Substantia nigra (tissue), 51 donors: ENCODE measurements at places on chromosomes 1 and 21.

- no peak for DNase-seq
These were observed 10.2 kb upstream of the GRIK1 start for GRCh38 chr21:29949991-29950390.

GRCh38 chr1:205805082-205805711 lies 7.8 kb downstream of the SLC41A1 start:
- no peak for DNase-seq

GRCh38 chr1:185325413-185325812 lies 8.4 kb upstream of the IVNS1ABP start:
- DNase-seq = no peak

DNA sequence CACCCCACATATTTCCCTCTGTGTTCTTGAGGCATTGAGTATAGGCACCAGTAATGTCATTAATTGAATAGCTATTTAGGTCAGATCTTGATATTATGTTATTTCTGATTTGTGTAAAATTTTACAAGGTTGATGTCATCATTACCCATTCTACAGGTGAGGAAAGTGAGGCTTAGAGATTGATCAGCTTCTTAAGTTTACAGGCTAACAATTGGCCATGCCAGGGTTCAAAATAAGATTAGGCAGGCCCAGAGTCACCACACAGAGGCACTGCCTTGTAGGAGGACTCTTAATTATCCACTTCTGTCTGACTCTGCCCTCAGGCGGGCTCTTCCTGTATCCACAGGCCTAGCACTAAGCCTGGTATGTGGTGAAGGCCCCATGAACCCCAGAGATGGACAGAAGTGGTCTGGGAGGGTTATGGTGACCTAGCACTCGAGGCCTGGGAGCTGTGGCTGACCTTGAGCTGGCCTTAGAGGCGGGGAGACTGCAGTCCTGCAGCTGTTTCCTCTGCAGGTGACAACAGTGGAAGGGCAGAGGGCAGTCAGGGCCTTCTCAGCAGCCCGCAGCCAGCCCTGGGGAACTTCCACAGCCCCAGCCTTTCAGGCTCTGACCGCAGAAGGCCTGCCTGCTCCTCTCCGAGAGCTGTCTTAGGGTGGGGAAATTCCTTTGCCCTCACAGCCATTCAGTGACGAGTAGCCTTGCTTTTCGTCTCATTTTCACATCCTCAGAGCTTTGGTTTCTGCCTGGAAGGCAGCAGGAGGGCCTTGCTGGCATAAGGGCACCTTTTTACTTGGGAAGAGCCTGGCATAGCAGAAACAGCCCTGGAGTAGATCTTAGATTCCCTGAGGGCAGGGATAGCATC lies 12.2 kb downstream of the ZDHHC18 start:
- no peak for DNase-seq

DNA sequence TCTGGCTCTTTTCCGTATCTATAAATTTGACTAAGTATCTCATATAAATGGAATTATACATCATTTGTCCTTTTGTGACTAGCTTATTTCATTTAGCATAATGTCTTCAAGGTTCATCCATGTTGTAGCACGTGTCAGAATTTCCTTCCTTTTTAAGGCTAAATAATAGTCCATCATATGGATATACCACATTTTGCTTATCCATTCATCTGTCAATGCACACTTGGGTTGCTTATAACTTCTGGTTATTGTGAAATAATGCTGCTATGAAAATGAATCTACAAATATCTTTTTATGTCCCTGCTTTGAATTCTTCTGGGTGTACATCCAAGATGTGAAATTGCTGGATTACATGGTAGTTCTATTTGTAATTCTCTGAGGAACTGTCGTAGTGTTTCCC lies 119.6 kb downstream of the RHOU start:
- no peak for DNase-seq

GRCh38 chr1:54695221-54695620 lies 20.4 kb upstream of the TTC4 start:
- no peak for DNase-seq

GRCh38 chr1:216238844-216239243 lies 184.4 kb downstream of the USH2A start:
- no peak for DNase-seq

- no peak for DNase-seq
These were observed 146.0 kb downstream of the PBX1 start for GRCh38 chr1:164704954-164705353.

- DNase-seq = no peak
These were observed 177.7 kb upstream of the RAB4A start for GRCh38 chr1:229093238-229093540.

DNA sequence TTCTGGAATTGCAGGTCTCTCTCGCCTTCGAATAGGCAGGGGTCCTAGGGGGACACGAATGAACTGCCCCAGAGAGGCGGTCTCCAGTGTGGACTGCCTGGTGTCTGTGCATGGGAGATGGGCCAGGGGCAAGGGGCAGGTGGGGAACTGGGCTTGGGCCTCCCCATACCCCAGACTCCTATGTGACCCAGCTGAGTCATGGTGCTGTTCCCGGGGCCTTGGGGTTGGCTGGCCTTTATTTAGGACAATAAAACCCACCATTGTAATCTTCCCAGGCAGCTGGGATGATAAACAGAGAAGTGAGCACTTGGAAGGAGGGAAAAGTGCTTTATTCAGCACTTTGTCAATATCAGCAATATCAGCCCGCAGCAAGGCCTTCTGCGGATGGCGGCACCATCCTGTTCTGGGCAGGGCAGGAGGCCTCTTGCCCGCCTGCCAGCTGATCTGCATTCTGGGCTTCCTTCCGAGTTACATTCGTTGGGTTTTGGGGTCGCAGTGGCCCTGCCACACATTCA lies 209.0 kb upstream of the TMEM51 start:
- peak; percentile 46 for DNase-seq

- DNase-seq = no peak
These were observed 1031.6 kb downstream of the KCNT2 start for GRCh38 chr1:195576641-195577040.

- DNase-seq = no peak
These were observed 395.0 kb upstream of the DUSP10 start for GRCh38 chr1:222136869-222137268.

DNA sequence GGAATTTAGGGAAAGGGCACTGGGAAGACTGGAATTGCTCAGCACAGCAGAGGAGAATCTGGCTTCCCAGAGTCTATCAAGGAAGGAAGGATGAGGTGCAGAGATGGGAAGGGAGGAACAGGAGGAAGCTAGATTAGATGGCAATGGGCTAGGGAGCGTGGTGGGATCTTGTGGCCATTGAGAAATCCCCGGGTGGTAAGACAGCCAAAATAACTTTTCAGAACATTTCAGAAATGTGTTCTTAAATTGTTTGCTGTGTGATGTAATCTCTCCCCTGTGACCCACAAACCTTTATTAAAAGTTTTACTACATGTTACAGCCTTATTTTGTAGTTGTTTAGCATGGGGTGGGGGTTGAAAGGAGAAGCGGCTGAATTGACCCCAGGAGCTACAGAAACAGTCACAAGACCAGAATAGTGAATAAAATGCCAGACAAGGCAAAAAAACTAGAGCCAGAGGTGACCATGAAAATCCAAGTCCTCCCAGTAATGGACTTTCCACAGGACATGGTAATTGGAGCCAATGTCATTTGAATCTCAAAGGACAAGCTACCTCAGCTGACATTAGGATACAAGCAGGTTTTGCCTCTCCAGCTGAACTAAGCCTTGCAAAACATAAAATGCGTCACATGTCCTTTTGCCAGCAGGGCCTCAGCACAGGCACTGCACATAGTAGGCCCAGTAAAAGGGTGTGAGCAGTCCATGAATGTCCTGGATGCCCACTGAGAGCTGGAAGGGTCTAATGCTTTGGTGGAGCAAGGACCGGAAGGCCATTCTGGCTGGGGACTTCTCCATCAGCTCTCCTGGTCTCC lies 980 bp upstream of the AHCYL1 start:
- no peak for DNase-seq

- DNase-seq = no peak
These were observed 25.7 kb upstream of the GNG4 start for GRCh38 chr1:235675152-235675890.

- DNase-seq = no peak
These were observed 26.4 kb upstream of the KAZN start for GRCh38 chr1:14571810-14572767.

DNA sequence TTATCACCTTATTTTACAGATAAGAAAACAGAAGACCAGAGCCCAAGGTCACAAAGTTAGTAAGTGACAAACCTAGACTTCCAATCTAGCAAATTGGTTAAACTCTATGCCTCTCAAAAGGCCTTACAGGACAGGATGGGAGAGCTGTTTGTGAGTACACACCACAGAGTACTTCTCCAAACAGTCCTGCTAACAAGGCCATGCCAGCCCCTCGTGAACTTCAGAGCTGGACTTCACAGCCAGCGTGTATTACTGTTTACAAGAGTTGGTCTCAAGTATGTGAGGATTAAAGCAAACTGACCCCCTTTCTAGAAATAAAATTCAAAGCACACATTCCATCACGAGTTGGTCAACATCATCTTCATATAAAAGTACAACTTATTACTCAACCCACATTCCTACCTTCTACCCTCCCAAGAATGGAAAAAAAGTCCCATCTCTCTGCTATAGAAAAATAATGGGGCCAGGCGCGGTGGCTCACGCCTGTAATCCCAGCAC lies 19.8 kb upstream of the UBR4 start:
- no peak for DNase-seq

DNA sequence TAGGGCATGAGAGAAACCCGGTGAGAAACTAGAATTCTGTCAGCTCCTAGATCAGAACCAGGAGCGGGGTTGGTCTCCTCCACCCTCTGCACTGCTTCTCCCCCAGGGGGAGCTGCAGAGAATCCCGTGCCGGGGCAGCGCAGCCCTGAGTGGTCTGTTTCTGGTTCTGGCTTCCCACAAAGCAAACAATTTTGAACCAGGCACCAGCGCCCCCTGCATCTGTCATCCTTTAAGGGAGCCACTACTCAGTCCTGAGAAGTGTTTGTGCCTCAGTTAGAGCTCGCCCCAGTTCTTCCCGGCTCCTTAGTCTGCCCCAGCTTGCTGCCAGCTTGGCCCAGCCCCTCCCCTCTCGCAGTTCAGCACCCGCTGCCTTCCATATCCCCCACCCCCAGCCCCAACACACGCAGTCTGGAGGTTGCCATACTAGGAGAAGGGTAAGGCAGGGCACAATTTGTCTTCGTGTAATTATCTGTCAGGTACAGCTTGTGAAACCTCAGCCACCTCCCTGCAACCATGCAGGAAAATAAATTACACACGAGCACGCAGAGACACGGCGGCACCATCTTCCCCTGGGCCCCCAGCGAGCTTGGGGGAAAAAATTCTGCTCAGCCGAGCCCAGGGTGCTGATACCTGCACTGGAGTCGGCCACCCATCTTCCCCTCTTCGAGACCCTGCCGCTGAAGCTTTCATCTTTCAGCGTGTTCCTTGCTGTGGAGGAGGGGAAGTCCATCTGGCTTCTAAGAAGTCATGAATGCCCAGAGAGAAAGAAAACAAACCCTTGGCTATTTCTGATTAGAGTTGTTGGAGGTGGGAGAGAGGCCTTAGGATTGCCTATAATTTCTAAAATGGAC lies 62.6 kb upstream of the CD1D start:
- no peak for DNase-seq

- DNase-seq = no peak
These were observed 47.7 kb upstream of the RPL11 start for GRCh38 chr1:23643736-23644554.

DNA sequence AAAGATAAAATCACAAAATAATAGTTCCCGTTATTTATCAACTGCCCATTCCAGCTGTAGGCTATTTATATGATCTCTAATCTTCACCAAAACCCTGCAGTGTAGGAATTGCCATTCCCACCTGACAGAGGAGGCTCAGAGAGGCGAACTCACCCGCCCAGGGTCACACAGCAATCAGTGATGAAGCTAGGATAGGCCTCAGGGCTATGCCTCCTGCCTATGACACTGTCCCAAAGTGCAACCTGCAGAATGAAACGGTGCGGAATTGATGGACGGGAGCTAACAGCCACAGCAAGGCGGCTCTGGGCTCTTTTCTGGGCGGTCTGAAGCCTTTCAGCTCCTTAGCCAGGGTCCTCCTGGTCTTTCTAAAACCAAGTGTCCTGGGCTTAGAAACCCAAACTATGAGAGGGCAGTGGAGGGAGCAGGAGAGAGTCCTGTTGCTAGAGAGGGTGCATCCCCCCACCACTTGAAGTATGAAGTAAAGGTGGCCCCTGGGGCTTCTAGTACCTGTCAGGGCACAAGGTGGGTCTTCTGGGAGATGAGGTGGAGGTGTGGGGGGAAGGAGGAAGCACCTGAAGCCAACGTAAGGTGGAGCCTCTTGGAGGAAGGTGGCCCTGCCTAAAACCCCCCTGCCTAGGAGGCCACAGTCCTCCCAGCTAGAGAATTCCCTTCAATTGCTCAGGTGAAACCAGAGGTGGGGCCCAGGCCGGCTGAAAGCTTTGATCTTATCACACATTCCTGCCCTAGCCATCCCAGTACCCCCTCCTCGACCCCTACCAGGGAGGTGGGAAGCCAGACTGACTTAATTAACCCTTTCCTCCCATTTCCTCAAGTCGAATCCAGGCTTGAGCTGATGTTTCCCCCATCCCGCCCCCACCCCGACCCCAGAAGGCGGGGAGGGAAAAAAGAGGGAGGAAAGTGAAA lies 14.8 kb downstream of the HSPG2 start:
- DNase-seq = no peak

DNA sequence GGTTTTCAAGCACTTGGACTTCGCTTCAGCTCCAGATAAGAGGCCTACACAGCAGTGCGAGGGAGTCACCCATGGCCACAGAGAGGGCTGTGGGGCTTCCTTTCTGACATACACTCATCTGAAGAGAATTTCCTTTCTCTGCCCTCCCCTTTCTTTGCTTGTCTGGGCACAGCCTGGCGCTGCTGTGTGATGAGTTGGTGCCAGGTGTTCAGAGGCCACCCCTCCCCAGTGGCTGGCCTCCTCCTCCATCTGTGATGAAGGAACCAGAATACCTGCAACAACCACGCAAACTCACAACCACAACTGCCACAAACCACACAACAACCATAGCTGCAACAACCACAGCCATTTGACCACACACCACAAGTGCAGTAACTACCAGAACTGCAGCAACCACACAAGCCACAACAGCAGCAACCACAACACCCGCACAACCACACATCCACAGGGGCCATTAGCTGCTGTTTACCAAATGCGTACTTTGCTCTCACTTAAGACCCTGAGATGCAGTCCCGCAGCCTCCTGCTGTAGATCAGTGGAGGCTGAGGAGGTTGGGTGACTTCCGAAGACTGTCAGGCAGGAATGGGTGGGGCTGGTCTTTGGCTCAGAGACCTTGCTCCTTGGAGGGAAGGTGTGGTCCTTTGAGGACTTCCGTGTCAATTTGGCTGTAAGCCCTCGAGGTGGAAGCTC lies 71.1 kb downstream of the IER5 start:
- no peak for DNase-seq

DNA sequence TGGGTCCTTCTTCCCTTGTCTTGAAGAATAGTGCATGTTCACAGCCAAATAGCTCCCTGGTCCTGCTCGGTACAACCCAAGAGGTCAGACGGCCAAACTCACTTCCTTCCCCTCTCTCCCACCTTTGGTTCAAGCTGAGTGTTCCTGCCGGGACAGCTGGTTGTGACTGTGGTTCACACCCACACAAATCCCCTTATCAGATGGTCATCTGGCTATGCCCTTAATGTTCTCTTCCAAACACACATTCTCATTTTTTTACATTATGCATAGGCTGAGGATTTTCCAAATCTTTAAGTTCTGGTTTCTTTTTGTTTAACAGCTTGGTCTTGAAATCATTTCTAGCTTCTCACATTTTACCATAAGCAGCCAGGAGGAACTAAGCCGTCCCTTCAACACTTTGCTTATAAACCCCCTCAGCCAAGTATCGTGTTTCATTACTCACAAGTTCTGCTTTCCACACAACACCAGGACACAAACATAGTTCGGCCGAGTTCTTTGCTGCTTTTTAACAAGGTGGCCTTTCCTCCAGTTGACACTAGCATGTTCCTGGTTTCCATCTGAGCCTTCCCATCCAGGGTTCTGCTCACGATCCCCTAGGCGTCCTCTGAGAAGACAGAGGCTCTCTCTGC lies 19.7 kb upstream of the TSPEAR start:
- no peak for DNase-seq
